NCI-H446 (cell line): ENCODE measurements at places on chromosomes 12 and 14.

- no peak for DNase-seq
Measured at GRCh38 chr12:6165395-6165794, 34.8 kb upstream of the CD9 start.

DNA sequence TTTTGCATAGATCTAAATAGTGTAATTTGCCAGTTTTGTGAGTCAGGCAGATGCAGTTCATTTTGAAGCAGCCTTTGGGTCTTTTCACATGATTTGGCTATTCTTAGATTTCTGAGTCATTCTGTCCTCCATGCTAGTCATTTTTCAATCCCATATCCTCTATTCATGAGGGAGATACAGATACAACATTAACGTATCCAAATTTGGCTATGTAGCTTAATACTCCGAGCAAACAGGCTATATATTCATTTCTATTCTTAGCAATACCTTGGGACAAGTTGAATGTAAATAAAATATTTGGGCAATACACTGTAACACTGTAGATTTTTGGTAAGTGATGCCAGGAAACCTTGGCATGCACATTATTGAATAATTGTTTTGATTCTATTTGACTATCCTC, 270.7 kb upstream of the PDE3A start:
- peak; percentile 35 for DNase-seq

DNA sequence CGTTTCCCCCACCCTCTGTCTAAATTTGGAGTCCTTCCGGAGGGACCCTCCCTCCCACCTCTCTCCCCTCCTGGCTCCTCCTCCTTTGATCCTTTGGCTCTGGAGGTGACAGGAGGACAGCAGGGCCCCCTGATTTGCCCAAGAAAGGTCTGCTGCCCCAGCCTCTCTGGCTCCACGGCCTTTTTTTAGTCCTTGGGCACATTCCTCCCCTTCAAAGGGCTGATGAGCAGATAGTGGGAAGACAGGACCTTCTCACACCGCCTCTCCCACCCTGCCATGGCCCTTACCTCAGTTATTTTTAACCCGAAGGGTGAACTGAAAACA, 196 bp upstream of the MYH6 start:
- DNase-seq = no peak

DNA sequence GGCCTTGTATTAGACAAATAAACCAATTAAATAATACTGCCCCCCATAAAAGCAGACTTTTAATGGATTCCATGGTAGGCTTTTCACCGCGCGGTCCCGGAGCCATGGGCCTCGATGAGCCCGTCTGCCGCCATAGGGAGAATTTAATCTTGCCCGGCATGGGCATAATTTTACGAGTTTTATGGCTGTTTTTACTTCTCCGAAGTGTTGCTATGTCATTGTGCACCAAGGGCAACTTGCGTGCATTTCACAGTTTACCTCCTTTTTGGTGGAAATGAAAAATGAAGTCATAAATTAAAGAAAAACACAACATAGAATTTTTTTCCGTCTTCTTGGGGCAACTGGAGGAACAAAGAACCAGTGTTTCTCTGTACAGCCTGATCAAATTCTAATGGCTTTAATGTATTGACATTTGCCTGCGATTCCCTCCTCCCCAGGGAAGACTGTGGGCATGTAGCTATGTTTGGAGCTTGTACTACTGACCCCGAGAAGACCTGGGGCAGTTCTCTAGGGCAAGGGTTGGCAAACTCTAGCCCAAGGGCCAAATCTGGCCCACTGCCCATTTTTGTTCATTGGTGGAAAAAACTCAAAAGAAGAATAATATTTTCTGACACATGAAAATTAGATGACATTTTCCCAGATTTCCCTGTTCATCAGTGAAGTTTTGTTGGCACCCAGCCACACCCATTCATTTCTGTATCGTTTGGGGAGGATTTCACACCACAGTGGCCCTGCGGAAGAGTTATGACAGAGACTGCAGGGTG, 142.7 kb downstream of the CHST11 start:
- DNase-seq = peak; percentile 32

- no peak for DNase-seq
Measured at GRCh38 chr14:75094896-75095295, 25.5 kb downstream of the ZC2HC1C start.

GRCh38 chr12:58453306-58453705, 467.0 kb downstream of the LRIG3 start:
- DNase-seq = no peak

GRCh38 chr14:94075008-94075407, 6.0 kb downstream of the DDX24 start:
- no peak for DNase-seq

- DNase-seq = no peak
Measured at GRCh38 chr14:22588526-22589095, 413 bp downstream of the DAD1 start.

GRCh38 chr12:71797531-71797930, 42.0 kb upstream of the TBC1D15 start:
- no peak for DNase-seq

- no peak for DNase-seq
Measured at GRCh38 chr14:61505815-61506809, 184.7 kb downstream of the PRKCH start.

DNA sequence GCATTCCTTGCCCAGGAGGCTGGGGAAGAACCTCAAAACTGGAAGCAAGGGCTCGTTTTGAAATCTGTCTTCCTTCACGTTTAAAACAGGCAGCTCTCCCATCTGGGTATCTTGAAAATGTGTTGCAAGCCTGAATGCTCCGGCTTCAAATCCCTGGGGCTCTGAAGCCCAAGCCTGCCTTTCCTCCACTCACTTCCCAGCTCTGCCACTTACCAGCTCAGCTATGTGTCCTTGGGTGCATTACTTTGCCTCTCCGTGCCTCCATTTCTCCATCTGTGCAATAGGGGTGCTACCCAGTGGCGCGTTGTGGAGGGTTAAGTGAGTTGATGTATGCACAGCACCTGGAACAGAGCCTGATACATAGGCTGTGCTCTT, 97.6 kb downstream of the GCH1 start:
- DNase-seq = no peak

DNA sequence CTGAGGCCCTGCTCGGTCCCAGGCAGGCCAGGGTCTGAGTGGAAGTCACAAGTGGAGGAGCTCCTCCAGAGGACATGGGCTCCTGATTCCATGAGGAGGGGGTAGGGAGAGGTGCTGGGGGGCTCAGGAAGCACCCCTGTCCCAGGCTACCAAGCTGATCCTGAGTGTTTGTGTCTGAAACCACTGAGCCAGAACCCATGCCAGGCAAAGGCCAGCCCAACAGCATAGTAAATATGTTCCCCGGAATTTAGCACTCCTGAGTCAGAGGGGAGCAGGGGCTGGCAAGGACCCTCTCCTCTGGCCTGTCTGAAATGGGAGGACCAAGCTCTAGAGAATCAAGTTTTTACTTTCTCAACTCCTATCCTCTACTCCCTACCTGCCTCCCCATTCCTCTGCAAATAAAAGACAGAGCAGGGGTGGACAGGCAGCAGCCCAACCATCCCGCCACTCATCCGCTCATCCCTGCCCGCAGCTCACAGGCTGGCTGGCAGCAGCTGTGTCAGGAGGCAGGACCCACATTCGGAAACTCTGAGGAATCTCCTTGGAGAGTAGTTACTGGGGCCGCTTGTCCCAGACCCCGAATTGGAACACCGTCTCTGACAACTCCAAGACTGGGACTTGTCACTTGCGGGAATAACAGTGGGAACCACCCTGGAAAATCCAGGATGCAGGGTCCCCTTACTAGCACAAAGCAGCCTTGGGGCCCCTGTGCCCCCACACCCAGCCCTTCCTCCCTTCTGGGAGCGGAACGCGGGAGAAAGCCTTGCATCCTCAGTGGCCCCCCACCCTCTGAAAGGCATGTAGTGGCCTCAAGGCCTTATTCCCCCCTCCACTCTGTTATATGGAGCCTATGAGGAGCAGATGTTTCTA, 102.5 kb downstream of the ZFP36L1 start:
- DNase-seq = no peak

DNA sequence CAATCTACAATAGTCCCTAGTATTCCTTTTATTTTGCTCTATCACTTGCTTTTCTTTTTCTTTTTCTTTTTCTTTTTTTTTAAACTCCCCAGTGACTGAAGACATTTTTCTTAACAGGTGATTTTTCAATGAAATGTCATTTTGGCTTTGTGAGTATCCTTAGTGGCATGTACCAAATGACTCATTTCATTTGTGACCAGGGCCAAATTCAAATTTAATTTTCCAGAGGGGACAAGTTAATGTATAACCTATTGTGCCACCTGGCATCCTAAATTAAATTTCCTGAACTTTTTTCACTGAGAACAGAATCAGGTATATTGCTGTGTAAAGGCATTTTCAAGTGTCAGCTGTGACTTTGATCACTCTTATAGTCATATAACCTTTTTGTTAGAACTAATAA, 39.7 kb upstream of the SYT1 start:
- no peak for DNase-seq

DNA sequence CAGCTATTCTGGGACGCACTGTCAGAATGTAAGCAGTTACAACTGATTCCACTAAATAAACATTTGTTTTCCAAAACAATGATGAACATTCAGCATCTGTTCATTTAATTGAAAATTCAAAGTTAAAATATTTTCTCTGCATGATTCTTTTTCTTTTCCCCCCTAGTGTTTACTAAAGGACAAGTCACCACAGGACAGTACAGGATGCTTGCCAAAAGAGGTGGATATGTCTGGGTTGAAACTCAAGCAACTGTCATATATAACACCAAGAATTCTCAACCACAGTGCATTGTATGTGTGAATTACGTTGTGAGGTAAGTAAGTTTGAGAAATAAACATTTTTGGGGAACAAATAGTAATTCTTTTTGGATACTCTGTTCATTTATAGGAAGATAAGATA, 28.2 kb upstream of the SNAPC1 start:
- no peak for DNase-seq

GRCh38 chr12:71551529-71551928, 111.9 kb downstream of the LGR5 start:
- no peak for DNase-seq

DNA sequence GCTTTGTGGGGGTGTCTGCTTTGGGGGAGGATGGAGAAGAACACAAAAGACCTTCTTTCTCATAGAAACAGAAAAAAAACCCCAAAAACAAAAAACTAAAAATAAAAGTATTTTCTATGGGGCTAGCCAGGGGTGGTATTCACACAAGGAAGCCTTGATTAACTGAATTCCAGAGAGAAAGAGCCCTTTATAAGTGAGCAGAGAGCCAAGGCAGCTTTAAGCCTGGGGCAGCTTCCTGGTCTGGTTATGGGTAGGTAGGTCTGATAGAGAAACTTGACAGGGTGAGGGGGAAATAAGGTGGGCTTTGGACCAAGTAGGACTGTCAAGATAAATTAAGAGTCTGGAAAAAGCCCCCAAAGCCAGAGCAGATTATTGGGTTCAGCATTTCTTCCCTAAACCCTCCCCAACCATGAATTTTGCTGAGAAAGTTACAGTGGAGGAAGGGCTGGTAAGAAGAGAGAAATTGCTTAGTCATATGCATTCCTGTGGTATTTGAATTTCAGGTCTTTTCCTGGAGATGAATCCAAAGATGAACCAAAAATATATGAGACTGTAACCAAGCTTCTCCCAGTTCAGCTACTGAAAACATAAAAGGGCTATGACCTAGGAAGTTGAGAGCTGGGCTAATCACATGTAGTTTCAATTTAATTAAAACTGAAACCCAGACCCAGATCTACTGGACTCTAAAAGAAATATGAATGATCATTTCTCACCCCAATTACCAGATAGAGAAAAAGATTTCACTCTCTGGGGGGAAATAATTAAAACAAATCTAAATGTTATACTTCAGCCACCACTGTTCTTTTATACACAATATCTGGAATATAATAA, 144.8 kb downstream of the TBC1D30 start:
- no peak for DNase-seq

DNA sequence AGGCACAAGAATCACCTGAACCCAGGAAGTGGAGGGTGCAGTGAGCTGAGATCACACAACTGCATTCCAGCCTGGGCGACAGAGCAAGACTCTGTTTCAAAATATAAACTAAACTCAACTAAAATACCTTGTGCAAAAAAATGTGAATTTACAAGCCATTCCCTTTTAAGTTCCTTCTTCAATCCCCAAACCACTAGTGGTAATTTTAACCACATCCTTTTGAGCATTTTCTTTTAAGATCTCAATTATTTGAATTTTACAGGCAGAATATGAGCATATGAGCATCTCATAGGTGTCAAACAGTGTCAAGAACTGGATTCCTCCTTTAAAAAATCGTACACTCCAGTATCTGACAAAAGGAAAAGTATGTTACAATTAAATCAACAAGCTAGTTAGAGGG, 57.0 kb upstream of the NPFF start:
- DNase-seq = no peak

DNA sequence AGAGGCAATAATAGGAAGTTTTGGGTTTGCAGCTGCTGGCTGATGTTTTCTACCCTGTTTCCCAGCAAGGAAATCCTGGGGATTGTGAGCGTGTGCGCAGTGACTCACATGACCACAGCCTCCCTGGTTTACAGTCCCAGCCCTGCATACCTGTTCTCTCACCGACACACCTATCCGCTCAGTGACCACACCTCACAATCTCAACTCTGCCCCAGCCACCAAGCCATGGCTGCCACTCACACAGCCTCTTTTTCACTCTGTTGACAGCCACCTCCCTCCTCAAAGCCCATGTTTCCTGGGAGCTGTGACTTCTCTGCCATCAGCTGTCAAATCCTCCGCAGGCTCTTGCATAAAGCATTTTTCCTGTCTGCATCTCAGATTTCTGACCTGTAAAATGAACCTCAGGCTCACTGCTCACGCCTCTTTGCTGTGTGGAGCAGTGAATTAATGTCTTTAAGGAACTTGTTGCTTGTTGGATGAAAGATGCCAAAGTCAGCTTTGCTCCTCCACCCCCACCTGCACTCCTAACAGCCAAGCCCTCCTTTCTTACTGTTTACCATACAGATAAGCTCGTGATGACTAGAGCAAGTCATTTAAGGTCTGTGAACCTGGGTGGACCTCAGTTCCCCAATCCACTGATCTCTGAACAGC, 43.5 kb downstream of the B4GALNT3 start:
- no peak for DNase-seq

- no peak for DNase-seq
Measured at GRCh38 chr14:83583201-83583600, 1946.7 kb upstream of the FLRT2 start.

- peak; percentile 92 for DNase-seq
Measured at GRCh38 chr12:1474574-1475153, 119.7 kb downstream of the FBXL14 start.

- DNase-seq = no peak
Measured at GRCh38 chr14:61696753-61697318, 1.5 kb downstream of the HIF1A start.

- no peak for DNase-seq
Measured at GRCh38 chr12:53005215-53005985, 856 bp upstream of the EIF4B start.

GRCh38 chr12:131499160-131499863, 211.6 kb upstream of the SFSWAP start:
- DNase-seq = no peak
